ENCODE measurements at places on chromosomes 2 and 18.

DNA sequence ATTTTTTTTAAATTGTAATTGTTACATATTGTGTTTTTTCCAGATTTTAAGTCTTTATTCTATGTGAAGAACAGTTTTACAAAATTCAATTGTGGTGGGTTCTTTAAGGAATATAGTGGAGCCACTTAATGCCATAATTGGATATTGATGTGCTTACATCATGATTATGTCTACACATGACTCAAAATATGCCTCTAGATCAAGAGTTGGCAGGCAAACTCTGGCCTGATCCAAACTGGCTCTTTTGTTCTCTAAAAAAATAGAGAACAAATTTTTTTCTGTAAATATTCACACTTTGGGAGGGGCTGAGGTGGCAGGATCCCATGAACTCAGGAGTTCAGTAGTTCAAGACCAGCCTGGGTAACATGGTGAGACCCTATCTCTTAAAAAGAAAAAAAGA, 8.3 kb downstream of the EHBP1 start:
- no peak for DNase-seq

GRCh38 chr2:48107326-48107925, 201.1 kb upstream of the FBXO11 start:
- DNase-seq: no peak

DNA sequence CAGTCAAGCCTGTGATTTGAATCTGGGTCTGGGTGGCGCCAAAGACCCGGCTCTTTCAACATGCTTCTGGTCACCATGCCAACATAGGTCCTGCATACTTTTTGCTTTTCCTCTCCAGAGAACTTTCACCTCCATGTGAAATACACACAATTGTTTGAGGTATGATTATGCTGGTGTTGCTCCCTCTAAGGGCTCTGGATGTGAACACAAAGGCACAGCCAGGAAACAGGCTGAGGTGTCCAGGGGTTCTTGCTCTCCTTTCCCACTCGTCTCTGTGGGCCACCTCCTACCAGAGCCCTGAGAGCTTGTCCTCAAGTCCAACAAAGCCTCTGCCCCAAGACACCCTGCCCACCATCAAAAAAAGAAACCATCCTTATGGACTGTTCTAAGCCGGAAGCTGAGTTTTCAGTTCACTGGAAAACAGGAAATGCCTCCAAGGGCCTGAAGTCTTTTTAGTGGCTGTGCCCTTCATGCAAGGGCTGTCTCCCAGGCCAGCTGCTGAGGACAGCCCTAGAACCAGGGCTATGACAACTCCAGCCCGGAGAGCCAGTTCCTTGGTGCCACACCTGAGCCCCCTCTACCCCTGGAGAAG, 100.2 kb upstream of the EPAS1 start:
- no peak for DNase-seq

- no peak for DNase-seq
Observed at GRCh38 chr2:151862700-151863099, 34.5 kb upstream of the ARL5A start.

All from right atrium auricular region (tissue), 2 donors.